ENCODE measurements at places on chromosomes 2 and 18. TPM values are rescaled to one million over a fixed set of nuclear protein-coding genes. Genes with fewer than 3 reads are reported as not detected.

DNA sequence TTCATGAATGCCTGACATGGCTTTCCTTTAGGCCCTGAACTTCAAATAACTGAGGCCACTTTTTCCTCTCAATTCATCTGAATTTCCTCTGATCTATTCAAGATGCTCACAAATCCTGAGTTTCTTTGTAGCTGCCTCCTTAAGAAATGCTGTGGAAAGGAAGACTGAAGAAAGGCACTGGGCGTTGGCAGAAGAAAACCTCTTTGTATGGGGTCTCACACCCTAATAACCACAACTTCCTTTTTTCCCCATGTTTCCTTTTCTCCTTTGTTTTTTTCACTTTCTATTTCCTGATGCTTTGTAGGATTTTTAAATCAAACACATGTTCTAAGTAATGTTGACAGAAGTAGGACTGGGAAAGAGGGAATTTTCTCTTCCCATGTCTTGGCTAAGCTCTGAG is 447.4 kb downstream of the CMPK2 start:
- DNase-seq = no peak

- DNase-seq = no peak
These were observed 36.2 kb upstream of the ACAA2 start for GRCh38 chr18:49849331-49850217.

DNA sequence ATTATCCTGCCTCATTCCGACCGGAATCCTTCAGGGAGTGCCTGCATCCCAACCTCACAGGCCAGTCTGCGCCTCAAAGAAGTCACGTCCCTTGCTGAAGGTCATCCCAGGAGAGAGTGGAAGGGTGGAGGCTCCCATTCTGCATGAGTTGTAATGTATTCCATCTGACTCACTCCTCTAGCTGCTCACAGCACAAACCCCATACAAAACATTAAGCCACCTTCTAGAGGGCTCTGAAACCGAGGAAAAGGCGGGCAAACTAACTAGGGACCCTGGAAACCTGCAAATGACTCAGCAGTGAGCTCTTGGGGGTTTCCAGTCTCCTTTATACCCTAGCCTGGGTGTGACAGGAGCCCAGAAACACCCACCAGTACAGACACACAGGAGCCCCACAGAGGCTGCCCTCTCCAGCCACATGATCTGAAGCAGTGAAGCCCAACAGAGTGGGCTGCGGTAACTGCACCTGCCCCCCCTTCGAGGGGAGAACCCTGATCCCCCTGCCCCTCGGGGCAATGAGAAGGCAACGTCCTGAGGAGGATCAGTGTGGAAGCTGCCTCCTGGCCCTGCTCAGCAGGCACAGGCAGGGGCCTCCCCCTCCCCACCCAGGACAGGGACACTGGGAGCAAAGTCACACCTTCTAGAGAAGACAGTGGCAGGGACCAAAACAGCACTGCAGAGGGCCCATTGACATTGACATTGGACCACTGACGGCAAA is 69.3 kb upstream of the SNTG2 start:
- no peak for DNase-seq

The NTSR2 gene
- total RNA-seq = not detected

The ADAM23 gene
- 0.03 TPM for total RNA-seq
